Naive B cell (primary cell): ENCODE measurements at places on chromosomes 7 and 10. TPM values are rescaled to one million over a fixed set of nuclear protein-coding genes. Genes with fewer than 3 reads are reported as not detected.

- no peak for DNase-seq
Observed at GRCh38 chr10:22978918-22979317, 51.1 kb downstream of the ARMC3 start.

- DNase-seq = no peak
Observed at GRCh38 chr10:49114718-49115014, 656 bp downstream of the VSTM4 start.

DNA sequence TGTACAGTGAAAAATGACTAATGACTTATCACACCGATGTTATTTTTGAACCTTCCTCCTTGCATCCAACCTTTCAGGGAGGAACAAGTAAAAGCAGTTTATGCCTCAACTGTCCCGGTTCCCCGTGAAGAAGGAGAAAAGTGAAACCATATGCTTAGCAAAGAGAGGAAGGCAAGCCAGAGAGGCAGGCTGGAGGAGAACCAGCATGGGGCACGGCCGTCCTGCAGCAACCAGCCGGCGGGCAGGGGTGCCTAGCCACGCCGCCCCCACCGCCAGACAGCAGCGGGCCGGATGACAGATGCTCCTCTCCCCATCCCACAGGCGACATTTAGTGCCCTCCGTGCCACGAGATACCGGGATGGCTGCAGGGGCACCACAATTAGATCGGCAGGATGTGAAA is 421.4 kb upstream of the MGMT start:
- no peak for DNase-seq

The MOSPD3 gene
- 17.7 TPM for polyA plus RNA-seq

The TMEM139 gene
- polyA plus RNA-seq = 0.32 TPM

DNA sequence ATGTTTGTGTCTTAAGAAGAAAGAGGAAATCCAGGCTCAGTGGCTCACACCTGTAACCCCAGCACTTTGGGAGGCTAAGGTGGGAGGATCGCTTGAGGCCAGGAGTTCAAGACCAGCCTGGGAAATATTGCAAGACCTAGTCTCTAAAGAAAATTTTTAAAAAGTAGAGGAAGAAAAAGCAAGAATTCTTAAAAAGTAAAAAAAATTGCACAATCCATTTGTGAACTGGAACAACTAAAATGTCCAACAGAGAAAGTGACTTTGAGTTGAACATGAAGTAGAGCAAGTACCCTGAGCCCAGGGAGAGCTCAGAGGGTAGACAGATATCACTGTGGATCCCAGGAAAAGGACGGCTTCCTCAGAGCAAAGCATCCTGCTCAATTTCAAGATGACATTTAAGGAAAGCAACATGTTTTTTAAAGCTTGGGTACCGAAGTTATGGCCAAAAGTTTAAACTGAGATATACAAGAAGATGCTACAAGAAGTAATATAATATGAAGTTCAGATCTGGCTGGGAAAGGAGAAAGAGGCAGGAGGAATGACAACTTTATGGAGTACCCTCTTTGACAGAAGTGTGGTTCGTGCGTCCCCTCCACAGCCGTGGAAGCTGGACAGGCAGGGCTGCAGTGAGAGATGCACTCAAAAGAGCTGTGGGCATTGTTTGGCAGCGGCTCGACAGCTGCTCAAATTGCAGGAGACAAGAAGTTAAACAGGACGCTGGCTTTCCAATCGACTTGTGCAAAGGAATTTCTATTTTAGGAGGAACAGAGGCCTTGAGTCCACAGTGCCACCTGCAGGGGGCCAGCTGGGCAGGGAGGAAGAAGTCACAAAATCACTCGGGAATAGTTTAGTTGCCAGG is 201.3 kb downstream of the JCAD start:
- no peak for DNase-seq

GRCh38 chr7:157005456-157006204 is 4.8 kb downstream of the MNX1 start:
- DNase-seq = no peak

GRCh38 chr7:150377196-150377595 is 1.9 kb upstream of the ZNF775 start:
- peak; percentile 57 for DNase-seq

- no peak for DNase-seq
Observed at GRCh38 chr7:27064159-27064558, 31.6 kb downstream of the HOXA1 start.

The LRRC17 gene
- not detected for polyA plus RNA-seq

DNA sequence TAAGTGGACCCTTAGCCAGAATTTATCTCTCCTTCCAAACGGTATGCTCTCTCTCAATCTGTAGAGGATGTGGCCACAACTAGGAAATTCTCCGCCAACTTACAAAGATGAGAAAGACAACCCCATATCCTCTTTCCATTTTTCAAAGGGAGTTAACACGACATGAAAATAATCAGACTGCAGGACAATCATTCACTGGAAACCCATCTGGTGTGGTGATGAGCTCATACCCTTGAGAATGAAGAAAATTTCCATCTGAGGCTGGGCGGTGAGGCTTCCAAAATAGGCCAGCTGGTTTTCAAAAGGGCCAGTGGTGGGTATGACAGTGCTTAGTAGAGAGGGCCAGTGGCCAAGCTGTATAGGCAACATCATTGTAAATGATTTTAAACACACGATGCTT is 369.6 kb downstream of the FRMD4A start:
- no peak for DNase-seq

DNA sequence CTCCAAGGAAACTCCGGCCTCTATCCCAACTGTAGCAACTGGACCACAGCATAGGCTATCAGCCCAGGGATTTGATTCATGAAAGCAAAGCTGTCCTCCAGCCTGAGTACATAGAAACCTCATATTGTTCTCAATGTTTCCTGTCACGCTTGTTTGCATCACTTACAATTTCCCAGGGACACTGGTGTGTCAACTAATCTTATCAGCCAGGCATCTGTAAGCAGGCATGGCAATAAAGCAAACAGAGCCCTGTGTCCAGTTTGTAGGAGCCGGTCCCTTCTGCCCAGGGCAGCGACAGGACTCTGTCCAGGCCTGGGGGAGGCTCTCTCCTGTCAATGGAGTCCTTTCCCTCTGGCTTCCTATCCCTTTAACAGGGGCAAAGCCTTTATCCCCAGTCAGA is 23.0 kb upstream of the CDHR3 start:
- no peak for DNase-seq

The CAV1 gene
- 7.4 TPM for polyA plus RNA-seq

DNA sequence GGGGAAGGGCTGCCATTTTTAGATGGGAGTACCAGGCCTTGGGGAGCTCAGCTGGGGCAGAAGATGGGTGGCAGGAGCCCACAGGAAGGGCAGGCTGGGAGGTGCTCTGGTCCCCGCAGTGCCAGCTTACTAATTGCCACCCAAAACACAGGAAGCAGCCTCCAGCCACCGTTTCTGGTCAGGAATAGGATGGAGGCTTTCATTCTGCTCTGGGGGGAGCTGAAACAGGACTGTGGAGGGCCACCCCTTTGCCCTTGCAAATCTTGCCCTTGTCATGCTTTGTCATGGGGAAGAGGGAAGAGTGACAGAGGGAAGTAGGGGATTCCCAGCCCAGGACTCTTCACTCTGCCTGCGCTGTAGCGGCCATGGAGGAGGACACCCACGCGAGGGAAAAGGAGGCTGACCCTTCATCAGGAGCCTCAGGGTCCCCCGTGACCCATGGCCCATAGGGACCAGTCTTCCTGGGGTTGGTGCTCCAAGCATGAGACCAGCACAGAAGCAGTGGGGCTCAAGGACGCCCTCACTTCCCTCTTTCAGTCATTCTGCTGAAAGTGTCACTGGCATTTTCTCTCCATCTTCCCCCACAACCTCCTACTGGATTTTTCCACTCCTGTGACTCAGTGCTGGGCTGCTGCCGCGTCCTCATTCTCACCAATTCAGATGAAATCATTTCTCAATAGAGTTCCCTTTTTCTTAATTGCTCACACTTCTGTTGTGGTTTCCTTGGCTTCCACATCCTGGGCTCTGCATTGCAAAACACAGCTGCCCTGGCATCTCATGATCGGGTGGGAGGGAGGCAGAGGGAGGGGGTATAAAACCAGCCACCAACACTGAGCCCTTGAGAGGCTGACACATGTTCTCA is 61.9 kb downstream of the MKI67 start:
- DNase-seq = peak; percentile 91

DNA sequence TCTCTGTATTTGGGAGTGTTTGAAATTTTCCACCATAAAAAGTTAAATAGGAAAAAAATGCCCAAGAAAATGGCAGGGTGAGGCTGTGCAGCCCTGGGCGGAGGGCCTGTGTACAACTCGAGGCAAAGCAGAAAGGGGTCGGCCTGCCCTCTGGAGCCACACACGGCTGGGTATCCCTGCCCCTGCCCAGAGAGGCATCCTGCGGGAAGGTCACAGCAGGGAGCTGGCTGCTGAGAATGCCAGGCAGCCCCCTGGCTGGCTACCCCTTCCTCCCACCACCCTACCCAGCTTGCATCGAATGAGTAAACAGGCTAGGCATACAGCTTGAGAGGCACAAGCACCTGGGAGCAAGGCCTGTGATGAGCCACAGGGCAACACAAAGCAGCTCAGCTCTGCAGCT is 46.1 kb downstream of the CAMK2B start:
- DNase-seq = no peak

GRCh38 chr10:69089638-69090599 is 2.0 kb downstream of the SRGN start:
- DNase-seq = peak; percentile 38

The MORN4 gene
- polyA plus RNA-seq = 2.1 TPM

- no peak for DNase-seq
Observed at GRCh38 chr7:132643302-132643701, 67.0 kb upstream of the PLXNA4 start.

- no peak for DNase-seq
Observed at GRCh38 chr10:15430969-15431771, 60.1 kb upstream of the FAM171A1 start.
